ENCODE measurements at places on chromosomes 7 and 10.

- no peaks in the 10 kb centered on the region for H3K4me1 ChIP-seq
- peak; percentile 71 for DNase-seq
These were observed 188.5 kb upstream of the BMPER start for GRCh38 chr7:33716581-33717477.

DNA sequence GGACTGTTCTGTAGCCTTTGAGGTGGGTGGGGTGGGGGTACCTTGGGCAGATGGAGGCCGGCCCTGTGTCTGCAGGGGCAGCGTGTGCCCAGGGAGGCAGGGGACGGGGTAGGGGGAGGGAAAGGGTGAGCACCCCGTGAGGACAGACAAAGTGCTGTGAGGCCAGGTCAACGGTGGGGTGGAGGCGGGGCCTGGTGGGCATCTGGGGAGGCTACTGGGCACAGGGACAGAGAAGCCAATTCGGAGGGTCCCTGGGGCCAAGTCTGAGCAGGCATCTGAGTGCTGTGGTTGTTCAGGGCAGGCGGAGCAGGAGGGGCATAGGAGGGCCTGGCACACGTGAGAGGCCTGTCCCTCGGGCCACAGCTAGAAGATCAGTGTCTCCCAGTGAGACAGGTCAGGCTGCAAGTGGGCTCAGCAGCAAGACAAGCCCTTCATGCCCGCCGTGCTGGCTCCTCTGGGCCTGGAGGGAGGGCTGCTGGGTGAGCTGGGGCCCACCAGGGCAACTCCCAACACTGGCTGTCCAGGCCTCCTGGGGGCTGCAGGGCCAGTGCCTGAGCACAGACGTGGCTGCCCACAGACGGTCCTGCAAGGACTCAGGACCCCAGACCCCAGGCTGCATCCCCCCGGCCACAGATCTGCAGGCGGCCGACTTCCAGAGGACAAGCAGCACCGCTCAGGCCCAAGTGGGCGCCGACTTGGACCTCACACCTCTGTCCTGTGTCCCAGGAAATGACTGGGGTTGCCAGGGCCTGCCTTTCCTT, 26.4 kb upstream of the KNDC1 start:
- H3K36me3 ChIP-seq, result no peaks in the 10 kb centered on the region
- H3K27ac ChIP-seq, result no peak overlapping the region
- no peaks in the 10 kb centered on the region for H3K4me1 ChIP-seq
- no peaks in the 10 kb centered on the region for H3K27me3 ChIP-seq
- no peak for DNase-seq
- H3K4me3 ChIP-seq, result no peak overlapping the region

DNA sequence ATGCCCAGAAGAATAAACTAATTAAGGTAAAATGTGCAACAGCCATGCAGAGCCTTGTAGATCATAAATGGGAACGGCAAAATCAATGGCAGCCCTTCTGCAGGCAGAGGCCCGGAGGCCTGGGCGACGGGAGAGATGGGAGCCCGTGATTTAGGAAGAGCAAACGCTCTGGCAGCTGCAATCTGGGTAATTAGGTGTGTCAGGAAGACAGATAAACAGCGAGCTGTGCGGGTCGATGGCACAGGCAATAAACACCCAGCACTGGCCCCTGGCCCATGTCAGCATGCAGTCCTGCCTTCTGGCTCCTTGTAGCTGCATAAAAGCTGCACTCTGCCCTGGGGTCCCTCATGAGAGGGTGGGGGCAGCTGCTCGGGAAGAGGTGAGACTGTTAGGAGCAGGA, 78.0 kb downstream of the GOLGA7B start:
- no peak for DNase-seq
- H3K4me1 ChIP-seq, result no peaks in the 10 kb centered on the region
- no peak overlapping the region for H3K4me3 ChIP-seq

DNA sequence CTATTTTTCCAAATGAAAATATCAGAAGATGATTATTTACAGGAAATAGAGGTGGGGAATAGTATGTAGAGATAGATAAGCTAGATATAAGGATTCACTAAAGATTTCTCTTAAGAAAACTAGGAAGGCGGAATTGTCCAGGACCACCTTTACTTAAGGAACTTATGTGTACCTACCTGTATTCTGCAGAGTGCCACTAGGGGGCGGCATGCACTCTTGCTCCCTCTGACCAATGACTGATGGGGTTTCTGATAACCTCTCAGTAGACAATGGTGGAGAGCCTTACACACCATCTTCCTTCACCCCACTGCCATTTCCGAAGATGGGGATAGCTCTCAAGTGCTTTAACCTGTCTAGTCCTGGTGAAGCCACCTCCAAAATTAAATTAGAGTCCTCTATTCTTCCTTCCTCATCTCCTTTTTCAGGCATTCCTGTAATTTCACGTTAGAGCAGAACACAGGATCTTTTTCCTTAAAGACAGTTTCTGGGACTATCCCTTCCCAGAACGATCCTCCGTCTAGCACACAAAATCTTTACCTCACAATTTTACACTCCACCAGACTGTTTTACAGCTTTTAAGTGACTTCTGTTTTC, 453.1 kb downstream of the SORCS1 start:
- H3K27me3 ChIP-seq, result no peaks in the 10 kb centered on the region
- no peak for DNase-seq
- no peak overlapping the region for H3K4me3 ChIP-seq
- H3K27ac ChIP-seq, result no peak overlapping the region

- DNase-seq, result no peak
- no peak overlapping the region for H3K27ac ChIP-seq
- no peak overlapping the region for H3K4me3 ChIP-seq
- H3K36me3 ChIP-seq, result no peaks in the 10 kb centered on the region
- no peaks in the 10 kb centered on the region for H3K27me3 ChIP-seq
These were observed 111.6 kb downstream of the NKX6-2 start for GRCh38 chr10:132674311-132674710.

DNA sequence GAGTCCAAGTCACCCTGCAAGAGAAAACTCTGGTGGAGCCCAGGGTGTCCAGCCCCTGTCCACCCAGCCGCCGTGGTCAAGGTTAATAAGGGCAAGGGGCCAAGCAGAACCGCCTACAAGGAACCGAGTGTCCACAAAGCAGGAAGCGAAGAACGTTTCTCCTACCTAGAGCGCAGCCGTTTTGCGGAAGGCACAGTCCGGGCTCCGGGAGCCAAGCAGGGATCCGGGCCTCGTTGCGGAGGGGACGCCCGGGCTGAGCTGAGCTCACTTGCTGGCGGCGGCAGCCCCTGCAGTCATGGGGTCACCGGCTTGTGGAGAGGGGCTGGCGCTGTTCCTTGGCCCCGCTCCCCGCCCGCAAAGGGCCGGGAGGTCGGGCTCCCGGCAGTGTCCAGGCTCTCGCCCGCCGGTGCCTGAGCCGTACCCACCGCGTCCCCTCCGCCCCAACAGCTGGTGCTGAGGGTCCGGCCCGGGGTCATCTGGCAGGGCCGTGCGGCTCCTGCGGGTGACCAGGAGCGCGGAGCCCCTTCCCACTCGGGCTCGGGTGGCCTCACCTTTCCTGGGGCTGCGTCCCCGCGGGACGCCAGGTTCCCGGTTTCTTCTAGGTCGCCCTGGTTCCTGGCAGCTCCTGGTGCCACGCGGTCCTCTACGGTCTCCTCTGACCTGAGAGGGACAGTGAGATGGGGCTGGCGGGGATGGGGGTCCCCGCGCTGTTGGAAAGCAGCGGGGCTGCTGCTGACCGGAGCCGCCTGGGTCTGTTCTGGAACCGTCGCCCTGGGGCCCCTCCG, 14.0 kb upstream of the ZNF273 start:
- H3K27ac ChIP-seq, result no peak overlapping the region
- no peaks in the 10 kb centered on the region for H3K36me3 ChIP-seq
- H3K27me3 ChIP-seq, result peaks cover 10% of the 10 kb centered on the region
- H3K4me1 ChIP-seq, result no peaks in the 10 kb centered on the region

Measured in fibroblast of lung (primary cell).